GM12864 (cell line): ENCODE measurements at places on chromosomes 5 and 9.

DNA sequence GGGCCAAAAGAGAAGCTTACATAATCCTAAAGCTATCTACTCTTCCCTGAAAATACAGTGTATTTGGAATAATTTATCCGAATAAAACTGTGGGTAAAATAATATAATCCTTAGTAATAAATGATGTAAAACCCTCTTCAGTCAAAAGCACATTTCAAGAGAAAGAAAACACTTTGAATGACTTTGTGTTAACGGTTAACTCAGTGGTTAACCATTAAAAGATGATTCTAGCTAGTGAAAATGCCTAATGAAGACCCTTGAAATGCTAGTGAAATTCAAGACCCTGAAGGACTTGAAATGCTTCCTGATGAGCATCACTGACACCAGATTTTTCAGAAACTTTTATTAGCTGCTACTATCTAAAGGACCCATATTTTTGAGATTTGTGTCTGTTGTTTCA is 70.7 kb downstream of the COX7C start:
- DNase-seq = no peak

GRCh38 chr9:99128133-99128406 is 23.2 kb downstream of the TGFBR1 start:
- no peak for DNase-seq

GRCh38 chr9:20504930-20505329 is 117.4 kb downstream of the MLLT3 start:
- no peak for DNase-seq

GRCh38 chr5:169126481-169127021 is 174.4 kb downstream of the SLIT3 start:
- no peak for DNase-seq

- DNase-seq = no peak
Measured at GRCh38 chr9:109379513-109379912, 58.7 kb upstream of the EPB41L4B start.

GRCh38 chr9:94002316-94003140 is 47.4 kb upstream of the BARX1 start:
- DNase-seq = peak; percentile 18

DNA sequence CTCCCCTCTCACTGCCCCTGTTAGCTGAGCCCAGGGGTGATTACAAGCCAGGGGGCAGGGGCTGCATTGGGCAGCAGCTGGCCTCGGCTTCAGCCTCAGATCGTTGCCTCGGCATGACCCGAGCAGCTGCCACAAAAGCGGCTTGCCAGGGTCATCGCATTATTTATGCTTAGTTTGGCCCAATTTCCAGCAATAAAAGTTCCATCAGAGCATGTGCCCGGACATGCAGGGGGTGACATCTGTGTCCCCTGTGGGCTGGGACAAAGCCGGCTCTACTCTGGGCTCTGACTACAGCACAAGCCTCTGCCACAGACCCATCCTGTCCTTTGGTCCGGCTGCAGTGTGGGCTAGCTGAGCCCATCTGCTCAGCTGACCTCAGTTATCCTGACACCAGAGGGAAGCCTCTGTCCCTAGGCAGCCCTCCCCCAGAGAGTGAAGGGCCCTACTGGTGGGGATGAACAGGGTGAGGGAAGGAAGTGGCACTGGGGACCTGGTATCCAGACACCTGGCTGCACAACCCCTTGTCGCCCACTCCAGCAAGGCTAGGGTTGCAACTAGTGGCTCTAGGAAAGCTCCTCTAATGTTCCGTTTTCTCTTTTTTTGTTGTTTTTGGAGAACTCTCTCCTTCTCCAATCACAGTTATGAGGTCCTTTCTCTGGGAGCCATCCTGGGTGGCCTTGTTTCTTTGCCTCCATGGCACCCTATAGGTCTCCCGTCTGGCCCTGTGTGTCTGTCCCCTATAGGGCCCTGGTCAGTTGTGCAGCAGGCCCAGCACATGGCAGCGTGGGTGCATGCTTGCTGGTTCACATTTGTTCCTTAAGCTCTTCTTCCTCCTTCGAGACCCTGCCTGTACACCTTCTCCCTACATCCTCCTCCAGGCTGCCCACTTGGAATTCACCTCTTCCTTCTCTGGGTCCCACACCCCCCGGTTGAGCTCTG is 13.3 kb upstream of the GADD45G start:
- no peak for DNase-seq

GRCh38 chr5:57456531-57457135 is 26.0 kb downstream of the ACTBL2 start:
- DNase-seq = no peak

- DNase-seq = peak; percentile 70
Measured at GRCh38 chr9:134065612-134066419, 2.0 kb downstream of the BRD3 start.
